Activated T-cell treated with anti-CD3 and anti-CD28 coated beads, Interleukin-2, amount 50 U/mL, for 72 hours (primary cell): ENCODE measurements at places on chromosomes 6 and 20. TPM values are rescaled to one million over a fixed set of nuclear protein-coding genes. Genes with fewer than 3 reads are reported as not detected.

GRCh38 chr6:110342759-110343158 lies 15.4 kb downstream of the METTL24 start:
- no peak overlapping the region for H3K27ac ChIP-seq
- H3K4me3 ChIP-seq: no peak overlapping the region
- DNase-seq: no peak

- no peak for DNase-seq
- H3K36me3 ChIP-seq: no peaks in the 10 kb centered on the region
- H3K4me1 ChIP-seq: no peaks in the 10 kb centered on the region
- H3K4me3 ChIP-seq: no peak overlapping the region
- H3K27ac ChIP-seq: no peak overlapping the region
Measured at GRCh38 chr6:27422651-27423332, 34.2 kb downstream of the ZNF391 start.

Gene ATRN
- 9.6 TPM for total RNA-seq

DNA sequence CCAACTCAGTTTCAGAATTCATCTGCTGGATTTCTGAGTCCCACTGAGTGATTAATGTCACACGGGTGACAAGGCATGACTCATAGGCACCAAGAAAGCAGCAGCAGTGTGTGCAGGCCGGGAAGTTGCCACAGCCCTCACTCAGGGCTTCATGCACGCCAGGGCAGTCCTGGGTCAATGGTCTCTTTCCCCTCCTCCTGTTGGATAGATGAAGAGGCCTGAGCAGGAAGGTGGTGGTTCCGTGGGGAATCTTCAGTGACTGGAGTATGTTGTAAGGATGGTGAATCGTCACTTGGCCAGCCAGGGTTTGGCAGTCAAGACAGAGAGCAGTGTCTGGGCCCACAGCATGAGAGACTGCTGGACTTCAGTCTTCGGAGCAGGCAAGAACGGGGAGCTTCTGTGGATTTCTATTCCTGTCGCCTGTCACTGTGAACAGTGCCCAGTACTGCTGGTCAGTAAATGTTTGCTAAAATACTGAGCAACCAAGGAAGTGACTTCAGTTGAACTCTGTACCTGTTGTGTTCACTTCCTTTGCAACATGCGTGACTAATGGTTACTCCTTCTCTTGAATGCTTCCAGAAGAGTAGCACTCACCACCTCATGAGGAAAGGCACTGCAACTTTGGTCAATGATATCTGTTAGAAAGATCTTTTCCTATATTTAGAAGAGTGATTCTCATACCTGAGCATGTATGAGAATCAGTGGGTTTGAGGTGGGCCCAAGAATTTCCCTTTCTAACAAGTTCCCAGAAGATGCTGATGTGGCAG lies 62.0 kb upstream of the CD93 start:
- H3K4me1 ChIP-seq: peaks cover 43% of the 10 kb centered on the region
- peaks cover 13% of the 10 kb centered on the region for H3K27me3 ChIP-seq
- peak; percentile 67 for DNase-seq
- H3K36me3 ChIP-seq: no peaks in the 10 kb centered on the region
- peak overlapping the region; percentile 73 for H3K4me3 ChIP-seq

Gene MATN4
- total RNA-seq: 3.5 TPM
